ENCODE measurements at places on chromosomes 4 and X.
A peak's percentile ranks its signal among the peaks of the same experiment; 100 is the strongest.

GRCh38 chrX:43866423-43866822, 15.8 kb downstream of the MAOB start:
- no peak for DNase-seq

GRCh38 chrX:150621652-150622051, 53.2 kb downstream of the MTM1 start:
- DNase-seq: no peak

- DNase-seq: no peak
Observed at GRCh38 chr4:187307131-187307530, 583.5 kb upstream of the FAT1 start.

DNA sequence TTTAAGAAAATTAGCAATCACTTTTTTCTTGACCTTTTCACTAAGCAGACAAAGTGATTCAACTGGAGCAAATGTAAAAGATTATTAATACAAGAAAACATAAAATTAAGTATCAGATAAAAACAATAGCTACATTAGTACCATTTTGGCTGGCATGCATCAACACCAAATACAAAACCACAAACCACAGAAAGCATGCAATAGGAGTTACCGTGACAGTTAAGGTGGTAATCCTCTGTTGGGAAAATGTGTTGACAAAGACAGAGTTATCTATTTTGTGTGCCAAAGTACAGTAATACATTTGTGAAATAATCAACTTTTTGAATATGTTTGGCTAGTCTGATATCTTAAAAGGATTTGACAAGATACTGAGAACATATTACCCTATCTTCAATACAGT, 89.8 kb upstream of the ETNPPL start:
- no peak for DNase-seq

DNA sequence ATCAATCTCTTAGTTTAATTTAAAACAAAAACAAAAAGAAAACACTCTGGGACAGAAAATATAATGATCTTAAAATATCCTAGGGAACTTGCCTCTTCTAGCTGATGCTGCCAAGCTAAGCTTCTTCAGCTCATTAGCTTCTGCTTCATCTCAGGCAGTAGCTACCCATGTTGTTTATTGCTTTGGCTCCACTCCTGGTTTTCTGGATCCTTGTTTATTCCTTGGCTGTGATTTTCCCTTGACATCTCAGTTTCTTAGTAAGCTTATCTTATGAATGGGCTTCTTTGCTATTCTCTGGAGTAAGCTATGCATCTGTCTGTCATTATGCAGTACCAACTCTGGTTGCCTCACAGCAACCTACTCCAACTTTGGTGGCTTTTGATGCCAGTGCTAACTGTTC, 5.1 kb upstream of the MTHFD2L start:
- DNase-seq: no peak

- DNase-seq: no peak
Observed at GRCh38 chr4:165541851-165542459, 163.1 kb downstream of the CPE start.

GRCh38 chr4:10662937-10663336, 21.6 kb downstream of the CLNK start:
- DNase-seq: no peak

GRCh38 chr4:170872794-170873193, 783.0 kb upstream of the AADAT start:
- no peak for DNase-seq

DNA sequence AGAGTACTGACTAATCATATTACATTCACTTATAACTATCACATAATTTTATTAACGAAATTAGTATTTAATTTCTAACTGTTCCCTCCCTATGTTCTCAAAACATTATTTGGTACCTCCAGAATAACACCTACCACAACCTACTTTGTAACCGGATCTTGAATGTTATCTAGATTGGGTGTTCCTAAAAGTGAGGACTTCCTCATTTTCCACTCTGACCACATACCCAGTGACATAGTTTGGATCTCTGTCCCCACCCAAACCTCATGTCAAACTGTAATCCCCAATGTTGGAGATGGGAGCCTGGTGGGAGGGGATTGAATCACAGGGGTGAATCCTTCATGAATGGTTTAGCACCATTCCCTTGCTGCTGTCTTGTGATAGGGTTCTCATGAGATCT, 21.8 kb downstream of the NR3C2 start:
- no peak for DNase-seq

DNA sequence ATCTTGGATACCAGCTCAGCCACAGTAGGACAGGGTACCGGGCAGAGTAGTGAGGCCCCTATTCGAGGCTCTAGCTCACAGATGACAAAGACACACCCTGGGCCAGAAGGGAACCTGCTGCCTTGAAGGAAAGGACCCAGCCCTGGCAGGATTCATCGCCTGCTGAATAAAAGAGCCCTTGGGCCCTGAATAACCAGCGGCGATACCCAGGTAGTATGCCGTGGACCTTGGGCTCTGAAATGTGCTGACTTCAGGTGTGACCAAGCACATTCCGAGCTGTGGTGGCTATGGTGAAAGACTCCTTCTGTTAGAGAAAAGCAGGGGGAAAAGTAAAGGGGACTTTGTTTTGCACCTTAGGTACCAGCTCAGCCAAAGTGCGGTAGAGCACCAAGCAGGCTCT, 14.6 kb downstream of the MED14 start:
- DNase-seq: no peak

- no peak for DNase-seq
Observed at GRCh38 chr4:143531380-143531779, 17.9 kb downstream of the SMARCA5 start.

DNA sequence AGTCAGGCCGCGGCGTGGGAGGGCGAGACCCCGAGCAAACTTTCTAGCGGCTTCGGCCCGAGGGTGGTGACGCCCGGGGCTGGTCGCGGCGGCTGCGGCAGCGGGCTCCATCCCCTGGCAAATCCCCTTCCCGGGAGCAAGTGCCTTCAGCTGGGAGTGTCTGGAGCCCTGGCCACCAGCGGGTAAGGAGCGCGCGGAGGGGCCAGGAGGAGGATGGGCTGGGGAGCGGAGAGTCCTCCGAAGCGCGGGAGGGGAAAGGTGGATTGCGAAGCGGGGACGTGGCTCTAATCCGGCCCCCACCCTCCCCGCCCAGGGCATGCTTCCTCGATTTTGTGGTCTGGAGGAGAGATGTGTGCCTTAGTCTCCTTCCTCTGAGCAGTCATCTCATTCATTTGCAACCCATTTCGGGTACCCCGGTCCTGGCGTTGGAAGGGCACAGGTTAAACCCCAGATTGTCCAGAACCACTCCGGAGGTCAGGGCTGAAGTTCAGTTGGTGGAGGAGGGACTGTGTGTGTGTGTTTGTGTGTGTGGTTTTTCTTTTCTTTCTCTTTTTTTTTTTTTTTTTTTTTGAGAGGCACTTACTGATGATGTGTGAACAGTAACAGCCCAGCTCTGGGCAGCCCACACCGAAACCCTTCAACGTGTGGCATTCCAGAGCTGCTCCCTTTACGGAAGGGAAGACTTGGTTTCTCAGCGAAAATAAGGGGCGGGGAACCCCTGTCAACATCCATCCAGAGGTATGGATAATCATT, 516 bp downstream of the SGMS2 start:
- DNase-seq: no peak

DNA sequence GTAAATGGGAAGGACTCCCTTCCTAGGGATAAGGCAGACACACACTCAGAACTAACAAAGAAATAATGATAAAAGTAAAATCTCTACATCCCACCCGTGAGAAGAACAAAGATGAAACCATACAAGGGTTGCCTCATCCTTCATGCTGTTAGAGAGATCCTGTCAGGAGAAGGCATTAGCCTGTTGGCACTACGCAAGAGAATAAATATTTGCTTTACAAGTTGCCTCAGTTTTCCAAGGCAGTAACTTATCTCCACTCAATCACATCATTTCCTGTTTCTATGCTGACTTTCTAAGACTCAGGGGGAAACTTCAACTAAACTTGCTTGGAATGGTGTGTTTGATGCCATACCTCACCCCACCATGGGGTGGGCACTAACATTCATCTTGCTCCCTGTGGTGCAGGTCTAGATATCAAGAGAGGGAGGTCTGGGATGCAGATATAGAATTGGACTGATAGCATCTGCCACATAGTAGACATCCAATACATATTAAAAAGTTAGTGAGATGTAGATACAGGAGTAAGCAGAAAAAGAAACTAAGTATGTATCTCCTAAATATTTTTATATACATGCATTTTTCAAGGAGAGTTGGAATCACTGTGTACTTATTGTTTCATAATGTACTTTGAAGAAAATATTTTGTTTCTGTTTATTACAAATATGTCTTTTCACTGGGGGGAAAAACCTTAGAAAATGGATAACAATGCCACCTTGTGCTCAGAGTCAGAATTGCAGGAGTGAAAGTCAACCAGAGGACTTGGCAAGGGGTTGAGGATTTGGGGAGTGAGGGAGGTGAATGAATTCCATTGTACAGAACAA, 57.2 kb upstream of the BEX4 start:
- DNase-seq: peak; percentile 0

DNA sequence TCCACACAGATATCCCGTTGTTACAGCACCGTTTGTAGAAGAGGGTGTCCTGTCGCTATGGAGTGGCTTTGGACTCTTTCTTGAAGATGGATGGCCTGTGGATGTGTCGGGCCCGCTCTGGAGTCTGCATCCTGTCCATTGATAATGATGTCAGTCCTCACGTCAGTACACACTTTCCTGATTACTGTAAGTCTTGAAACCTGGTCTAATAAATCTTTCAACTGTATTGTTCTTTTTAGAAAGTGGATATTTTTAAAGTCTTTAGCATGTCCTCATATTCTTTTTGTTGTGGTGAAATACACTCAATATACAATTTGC, 14.9 kb downstream of the MSANTD1 start:
- DNase-seq: no peak

DNA sequence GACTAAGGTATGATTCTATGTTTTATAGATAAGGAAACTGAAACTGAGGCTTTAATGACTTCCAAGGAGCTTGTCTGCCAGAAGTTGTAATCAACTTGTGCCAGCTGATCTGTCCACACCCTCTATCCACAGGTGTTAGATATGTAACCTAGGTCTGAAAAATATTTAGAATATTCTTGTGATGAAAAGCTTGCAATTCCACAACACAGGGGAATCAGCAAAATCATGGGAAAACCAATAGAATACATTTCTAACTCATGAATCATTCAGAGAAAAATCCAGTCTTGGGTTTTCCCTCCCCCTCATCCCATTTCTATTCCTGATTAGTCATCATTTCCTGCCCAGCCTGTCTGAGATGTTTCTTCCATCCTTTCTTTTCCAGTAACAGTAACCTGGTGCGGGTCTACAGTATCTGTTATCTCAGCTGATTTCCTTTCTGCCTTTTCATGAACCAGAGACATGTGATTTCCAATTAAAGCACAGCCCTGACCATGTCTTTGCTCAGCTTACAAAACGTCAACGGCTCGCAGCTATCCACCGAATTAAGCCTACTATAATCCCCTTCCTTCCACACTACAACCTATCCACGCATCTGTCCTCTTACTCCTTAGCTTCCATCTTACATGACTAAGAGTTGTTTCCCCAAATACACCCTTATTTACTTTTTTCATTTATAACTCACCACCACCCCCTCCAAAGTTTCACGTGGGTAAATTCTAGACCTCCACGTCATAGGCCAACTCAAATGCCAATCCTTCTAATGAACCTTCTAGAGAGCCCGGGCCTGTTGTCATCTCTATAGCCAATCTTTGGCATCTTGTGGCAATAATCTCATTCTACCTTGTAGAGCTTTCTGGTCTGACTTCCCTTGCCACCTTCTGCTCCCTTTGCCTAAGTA, 961 bp upstream of the NOCT start:
- DNase-seq: peak; percentile 38

DNA sequence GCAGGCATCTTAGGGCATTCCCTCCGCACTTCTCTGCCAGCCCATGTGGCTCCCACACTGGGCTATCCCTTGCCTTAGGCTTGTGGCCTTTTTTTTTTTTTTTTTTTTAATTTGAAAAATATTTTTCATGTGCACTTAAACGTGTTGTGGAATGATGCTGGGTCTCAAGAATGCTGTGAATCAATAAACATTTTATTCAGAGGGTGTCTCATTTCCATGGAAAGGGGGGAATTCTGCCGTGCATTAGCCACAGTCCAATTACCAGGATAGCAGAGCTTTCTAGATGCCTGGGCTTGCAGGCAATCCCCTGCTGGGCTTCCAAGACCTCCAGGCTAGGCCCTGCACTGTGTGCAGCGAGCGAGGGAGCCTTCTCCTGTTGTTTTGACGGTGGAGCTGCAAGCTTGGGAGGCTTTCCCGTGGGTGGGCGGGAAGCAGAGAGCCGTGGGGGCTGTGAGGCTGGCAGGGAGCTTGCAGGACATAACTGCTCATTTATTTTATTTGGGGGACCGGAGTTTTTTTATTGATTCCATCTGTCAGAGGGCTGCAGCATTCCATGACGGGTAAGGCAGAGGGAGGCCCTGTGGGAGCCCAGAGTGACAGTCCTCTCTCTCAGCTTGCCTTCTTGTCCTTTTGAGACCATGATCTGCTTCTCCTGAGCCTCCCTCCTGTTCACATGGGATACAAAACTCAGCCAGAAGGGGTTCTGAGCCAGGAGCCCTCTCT, 2.6 kb upstream of the CPZ start:
- no peak for DNase-seq

DNA sequence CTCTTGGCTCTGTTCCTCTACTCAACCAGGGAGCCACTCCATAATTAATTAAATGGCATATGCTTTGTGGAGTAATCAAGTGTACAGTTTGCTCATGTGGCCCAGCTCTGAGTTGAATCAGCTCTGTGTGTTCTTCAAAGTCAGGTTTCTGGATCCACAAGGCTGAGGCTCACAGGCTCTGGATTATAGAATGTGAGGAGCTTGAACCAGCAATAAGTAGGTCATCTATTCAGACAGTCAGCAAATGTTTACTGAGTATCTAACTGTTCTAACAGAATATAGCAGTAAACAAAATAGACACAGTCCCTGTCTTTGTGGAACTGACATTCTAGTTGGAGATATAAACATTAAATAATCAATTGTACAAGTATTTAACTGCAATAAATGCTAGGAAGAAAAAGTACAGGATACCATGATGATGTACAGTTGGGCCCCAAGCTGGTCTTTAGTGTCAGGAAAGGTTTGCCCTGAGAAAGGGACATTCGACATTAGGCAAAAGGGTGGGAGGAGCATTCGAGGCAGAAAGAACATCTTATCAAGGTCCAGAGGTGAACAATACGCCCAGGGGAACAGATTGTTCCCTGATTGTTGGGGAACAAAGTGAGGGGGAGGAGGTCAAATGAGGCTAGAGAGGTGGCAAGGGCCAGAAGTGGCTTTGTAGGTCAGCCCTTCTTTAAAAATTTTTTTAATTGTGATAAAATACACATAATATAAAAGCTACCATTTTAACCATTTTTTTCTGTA, 20.5 kb upstream of the TSR2 start:
- DNase-seq: no peak

GRCh38 chr4:140174543-140174942, 20.6 kb upstream of the MAML3 start:
- DNase-seq: no peak

- DNase-seq: no peak
Observed at GRCh38 chr4:140702096-140702757, 54.0 kb downstream of the TBC1D9 start.

DNA sequence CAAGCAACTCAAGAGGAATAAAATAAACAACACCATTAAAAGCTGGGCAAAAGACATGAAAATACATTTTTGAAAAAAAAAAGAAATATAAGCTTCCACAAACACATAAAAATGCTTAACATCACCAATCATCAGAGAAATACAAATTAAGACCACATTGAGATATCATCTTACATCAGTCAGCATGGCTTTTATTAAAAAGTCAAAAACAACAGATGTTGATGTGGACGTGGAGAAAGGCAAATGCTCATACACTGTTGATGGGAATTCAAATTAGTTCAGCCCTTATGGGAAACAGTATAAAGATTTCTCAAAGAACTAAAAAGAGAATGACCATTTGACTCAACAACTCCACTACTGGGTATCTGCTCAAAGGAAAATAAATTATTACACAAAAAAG, 59.6 kb downstream of the STK32B start:
- no peak for DNase-seq

GRCh38 chr4:4415806-4416805, 29.2 kb downstream of the NSG1 start:
- DNase-seq: no peak

Data from COR-L47 (cell line).